Neuronal stem cell (in vitro differentiated cells): ENCODE measurements at places on chromosomes 2 and 18.

GRCh38 chr2:144490017-144490416 lies 29.9 kb downstream of the ZEB2 start:
- no peak for DNase-seq

DNA sequence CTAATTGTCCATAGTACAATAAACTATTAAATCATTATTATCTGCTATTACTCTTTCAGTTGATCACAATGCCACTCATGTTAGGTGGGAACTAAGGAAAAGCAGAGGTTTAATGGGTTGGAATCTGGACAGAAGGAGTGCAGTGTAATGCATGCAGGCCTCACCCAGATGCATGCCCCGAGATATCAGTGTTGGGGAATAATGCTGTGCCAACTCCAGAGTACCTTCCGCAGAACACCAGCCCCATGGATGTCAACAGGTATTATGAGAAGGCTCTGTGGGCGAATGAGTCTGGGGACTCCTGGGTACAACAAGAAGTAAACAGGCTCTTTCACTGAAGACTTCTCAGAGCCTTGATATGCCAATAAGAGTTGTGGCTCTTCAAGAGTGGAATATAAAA lies 377.4 kb downstream of the ALK start:
- no peak for DNase-seq

GRCh38 chr2:120617055-120617454 lies 118.6 kb upstream of the GLI2 start:
- DNase-seq = no peak

GRCh38 chr2:65465124-65465523 lies 32.7 kb upstream of the SPRED2 start:
- no peak for DNase-seq

- no peak for DNase-seq
Measured at GRCh38 chr18:26046419-26047077, 43.9 kb downstream of the SS18 start.

DNA sequence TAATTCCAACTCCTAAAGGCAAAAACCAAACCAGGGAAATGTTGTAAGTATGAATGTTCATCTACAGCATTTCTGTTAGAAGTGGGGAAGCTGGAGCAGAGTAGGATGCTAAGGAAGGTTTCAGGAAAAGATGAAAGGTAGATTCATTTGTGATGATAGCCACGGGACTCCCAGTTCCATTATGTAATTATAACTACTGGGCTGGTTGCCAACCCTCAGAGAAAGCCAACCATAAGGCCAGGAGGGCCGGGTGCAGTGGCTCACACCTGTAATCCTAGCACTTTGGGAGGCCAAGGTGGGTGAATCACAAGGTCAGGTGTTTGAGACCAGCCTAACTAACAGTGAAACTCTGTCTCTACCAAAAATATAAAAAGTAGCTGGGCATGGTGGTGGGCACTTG lies 288.9 kb upstream of the ETAA1 start:
- DNase-seq = no peak

DNA sequence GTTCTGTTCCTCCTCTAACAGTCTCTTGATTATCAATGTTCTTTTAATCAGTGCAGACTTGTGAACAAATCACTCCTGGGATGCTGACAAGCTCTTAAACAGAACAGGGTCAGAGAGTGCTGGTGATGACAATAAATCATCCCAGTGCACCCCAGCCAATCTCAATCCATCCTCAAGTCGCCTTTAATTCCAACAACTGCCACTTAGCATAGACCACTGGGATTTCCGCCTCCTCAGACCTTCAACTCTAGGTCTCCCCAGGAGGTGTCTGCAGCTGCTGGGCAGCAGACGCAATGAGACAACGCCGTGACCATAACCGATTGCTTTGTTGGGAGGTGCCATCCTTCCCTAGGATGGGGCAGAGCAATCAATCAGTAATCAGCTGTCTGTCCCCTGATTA lies 184.2 kb upstream of the ACAA2 start:
- no peak for DNase-seq

GRCh38 chr2:231427116-231427515 lies 31.6 kb downstream of the B3GNT7 start:
- no peak for DNase-seq

DNA sequence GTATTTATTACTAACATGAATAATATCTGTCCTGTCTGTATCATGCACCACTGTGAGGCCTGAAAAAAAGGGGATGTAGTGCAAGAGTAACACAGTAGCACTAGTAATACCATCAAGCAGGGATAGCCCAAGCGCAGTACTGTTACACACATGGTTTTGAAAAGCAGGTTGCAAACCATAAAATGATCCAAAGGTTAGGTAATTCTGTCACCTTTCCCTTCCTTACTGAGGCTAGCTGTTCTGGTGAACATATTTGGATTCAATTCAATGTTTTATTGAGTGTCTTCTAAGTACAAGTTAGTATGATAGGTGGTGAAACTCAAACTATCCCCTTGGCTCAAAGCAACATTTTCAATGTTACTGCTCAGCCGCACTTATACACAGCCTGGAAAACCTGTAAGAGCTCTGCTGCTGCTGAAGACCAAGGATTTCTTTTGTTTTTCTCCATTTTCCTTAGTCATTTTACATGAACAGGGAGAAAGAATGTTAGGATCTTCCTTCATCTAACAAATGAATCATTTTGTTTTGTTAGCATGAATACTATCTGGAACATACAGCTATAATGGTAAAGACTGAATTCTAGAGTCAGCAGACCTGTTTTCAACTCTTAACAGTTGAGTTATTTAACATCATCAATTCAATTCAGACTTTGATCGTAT lies 102.5 kb upstream of the ITPRID2 start:
- no peak for DNase-seq

- no peak for DNase-seq
Measured at GRCh38 chr2:182446087-182446486, 19.3 kb upstream of the PDE1A start.

- no peak for DNase-seq
Measured at GRCh38 chr18:4276953-4277585, 178.0 kb downstream of the DLGAP1 start.

GRCh38 chr2:54029721-54030395 lies 59.1 kb upstream of the PSME4 start:
- DNase-seq = no peak

- DNase-seq = no peak
Measured at GRCh38 chr2:64145119-64145518, 899 bp upstream of the PELI1 start.
